ENCODE measurements at places on chromosomes 1 and 21. TPM values are rescaled to one million over a fixed set of nuclear protein-coding genes. Genes with fewer than 3 reads are reported as not detected.

TMIGD3 gene
- total RNA-seq = not detected

IFNLR1 gene
- total RNA-seq = 6.1 TPM

RCSD1 gene
- total RNA-seq = 155 TPM

PTGS2 gene
- total RNA-seq = 0.18 TPM

MATN1 gene
- total RNA-seq = not detected

SPRR2A gene
- total RNA-seq = not detected

DNA sequence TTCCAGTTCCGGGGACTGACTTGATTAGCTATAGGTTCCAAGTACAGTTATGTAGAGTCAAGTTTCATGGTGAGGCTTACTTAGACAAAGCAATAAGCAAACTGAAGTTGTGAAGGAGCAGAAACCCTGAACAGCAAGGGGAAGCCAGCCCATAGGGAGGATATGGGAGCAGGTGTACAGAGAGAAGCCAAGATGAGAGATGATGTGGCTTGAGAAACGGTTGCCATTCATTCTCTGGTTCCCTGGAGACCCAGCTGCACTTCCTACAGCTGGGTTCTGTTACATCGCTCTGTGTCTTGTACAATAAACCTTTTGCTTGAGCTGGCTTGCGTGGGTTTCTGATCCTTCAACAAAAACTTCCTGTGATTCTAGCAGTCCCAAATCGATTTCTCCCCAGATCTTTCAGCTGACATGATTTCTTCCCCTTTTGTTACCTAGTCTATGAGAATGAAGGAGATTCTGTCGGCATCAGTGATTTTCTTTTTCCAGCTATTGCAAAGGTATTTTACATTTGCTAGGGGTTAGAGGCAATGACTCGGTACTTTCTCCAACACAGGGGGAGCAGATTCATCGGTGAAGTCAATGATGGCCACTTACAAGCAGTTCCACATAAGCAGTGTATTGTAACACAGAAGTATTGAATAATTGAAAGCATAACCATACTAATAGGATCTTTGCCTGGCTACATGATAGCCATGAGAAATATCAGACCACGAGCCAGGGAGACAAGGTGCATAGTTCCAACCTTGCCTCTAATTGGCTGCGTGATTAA, 67.3 kb downstream of the URB2 start:
- no peak for DNase-seq
- H3K4me3 ChIP-seq = no peak overlapping the region
- no peak overlapping the region for H3K27ac ChIP-seq
- H3K4me1 ChIP-seq = peaks cover 11% of the 10 kb centered on the region

DNA sequence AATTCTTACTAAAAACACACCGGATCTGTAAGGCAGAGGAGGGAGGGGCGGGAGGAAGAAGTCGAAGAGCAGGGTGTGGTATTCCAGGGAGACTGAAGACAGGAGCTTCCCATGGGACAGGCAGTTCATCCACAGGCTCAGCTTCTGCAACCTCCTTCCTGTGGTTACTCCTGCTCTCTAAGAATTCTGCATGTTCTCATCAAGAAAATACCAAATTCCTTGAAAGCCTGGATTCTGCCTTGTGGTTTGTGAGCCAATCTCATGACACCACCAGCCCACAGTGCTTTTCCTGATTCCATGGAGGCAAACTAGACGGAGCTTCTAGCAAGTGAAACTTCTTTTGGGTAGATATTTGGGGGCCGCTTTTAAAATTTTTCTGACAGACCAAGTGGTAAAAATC, 1.1 kb upstream of the ST6GALNAC3 start:
- H3K27me3 ChIP-seq = peaks cover 27% of the 10 kb centered on the region
- no peak overlapping the region for H3K4me3 ChIP-seq
- H3K4me1 ChIP-seq = peaks cover 12% of the 10 kb centered on the region
- no peak for DNase-seq
